ENCODE measurements at places on chromosomes 3 and 15.

GRCh38 chr3:190125436-190126068 lies 4.9 kb upstream of the P3H2 start:
- DNase-seq: no peak

- peak; percentile 66 for DNase-seq
These were observed 127.3 kb downstream of the RAP2B start for GRCh38 chr3:153289334-153289808.

GRCh38 chr3:46369675-46370132 lies 1.0 kb upstream of the CCR5 start:
- DNase-seq: no peak

- peak; percentile 86 for DNase-seq
These were observed 171.1 kb upstream of the STT3B start for GRCh38 chr3:31361371-31362273.

GRCh38 chr3:161793194-161793930 lies 296.8 kb downstream of the OTOL1 start:
- DNase-seq: no peak

- no peak for DNase-seq
These were observed 904.2 kb downstream of the SI start for GRCh38 chr3:164174059-164174458.

- DNase-seq: no peak
These were observed 32.0 kb upstream of the CASR start for GRCh38 chr3:122151480-122151879.

GRCh38 chr15:63630036-63630751 lies 33.0 kb downstream of the FBXL22 start:
- no peak for DNase-seq

DNA sequence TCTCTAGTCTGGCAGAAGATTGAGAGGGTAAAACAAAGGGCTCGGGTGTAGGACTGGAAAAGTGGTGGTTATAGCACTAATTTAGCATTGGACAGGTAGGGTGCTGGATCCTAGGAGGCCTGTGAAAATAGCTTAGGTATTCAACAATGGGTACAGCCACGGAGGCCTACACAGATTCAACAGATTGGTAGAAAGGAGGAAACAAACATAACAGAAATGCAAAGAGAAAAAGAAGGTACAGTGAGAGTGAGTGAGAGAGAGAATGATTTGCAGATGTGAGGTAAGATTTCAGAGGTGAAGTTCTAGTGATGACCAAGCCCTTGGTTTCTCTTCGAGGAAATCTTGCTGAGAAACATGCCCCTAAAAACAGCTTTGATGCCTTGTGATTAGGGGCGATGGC lies 37.9 kb downstream of the ADIPOQ start:
- DNase-seq: no peak

GRCh38 chr3:102016417-102016816 lies 167.1 kb downstream of the NFKBIZ start:
- DNase-seq: no peak

DNA sequence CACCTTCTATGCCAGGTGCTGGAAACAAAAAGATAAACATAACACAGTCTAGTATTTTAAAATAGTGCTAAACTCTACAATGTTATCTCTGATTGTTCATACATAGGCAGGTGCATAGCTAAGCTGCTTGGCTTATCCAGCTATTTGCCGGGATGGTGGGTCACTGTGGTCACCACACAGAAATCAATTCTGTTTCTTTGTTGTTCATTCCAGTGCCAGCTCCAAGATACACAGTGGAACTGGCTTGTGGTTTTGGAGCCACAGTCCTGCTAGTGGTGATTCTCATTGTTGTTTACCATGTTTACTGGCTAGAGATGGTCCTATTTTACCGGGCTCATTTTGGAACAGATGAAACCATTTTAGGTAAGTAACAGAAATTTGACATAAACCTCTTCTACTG lies 130.2 kb downstream of the IL1RAP start:
- no peak for DNase-seq

DNA sequence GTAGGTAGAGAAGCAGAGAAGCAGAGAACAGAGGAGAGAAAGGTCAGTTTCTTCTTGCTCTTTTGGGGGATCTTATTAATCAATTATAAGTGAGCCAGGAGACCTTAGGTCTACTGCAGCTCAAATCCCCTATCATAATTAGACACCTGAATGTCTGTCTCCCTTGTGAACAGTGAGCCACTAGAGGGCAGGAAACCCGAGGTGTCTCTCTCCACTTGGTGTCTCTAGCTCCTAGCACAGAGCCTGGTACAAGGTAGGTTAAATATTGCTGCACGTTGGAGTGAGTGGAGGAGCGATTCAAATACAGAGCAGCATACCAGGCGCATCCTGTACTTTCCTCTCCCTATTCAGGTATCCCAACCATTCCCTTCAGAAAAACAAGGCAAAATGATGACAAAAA lies 2.0 kb upstream of the ST8SIA2 start:
- DNase-seq: no peak

- DNase-seq: no peak
These were observed 417.0 kb upstream of the AGTR1 start for GRCh38 chr3:148280623-148281242.

DNA sequence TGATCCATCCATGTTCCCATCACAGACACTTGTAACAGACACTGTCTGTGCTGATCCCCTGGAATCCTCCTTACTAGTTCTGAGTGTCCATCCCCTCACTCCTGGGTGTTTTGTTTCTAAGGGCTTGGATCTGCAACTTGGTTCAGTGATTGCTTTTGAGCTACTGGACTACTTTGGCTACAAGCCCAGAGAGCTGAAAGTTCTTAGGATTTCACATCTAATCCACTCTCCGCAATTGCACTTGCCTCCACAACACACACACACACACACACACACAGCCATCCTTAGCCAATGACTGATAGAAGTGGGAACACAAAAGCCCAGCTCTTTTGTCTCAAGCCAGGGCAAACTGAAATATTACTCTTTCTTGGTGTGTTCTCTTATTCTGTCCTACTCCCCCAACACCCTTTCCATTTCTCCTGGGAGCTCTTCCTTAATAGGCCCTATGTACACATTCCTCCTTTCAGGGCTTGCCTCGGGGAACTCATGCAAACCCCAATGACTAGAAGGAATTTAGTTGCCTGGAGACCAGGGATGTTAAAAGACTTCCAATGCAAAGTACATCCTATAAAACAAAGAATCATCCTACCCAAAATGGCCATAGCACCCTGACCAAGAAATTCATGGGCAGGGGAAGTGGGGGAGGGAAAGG lies 206.1 kb upstream of the UBE2E2 start:
- no peak for DNase-seq

DNA sequence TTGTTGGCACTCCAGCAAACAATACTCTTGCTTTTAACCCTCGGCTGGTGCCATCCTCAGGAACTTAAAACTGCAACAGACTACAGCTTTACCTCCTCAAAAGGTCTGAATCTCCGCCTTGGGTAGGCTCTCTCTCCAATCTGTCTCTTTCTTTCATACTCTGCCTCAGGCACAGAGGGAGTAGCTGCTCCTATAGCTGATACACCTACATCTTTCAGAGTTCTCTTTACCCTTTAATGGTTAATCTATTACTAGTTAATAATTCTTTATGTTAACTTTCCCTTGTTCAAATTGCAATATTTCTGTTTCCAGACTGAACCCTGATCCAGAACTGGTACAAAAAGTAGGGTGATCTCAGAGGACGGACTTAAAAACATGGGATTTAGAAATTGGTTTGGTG lies 66.2 kb downstream of the MAP4 start:
- DNase-seq: no peak

GRCh38 chr3:87771337-87772192 lies 287.2 kb downstream of the CGGBP1 start:
- DNase-seq: no peak

DNA sequence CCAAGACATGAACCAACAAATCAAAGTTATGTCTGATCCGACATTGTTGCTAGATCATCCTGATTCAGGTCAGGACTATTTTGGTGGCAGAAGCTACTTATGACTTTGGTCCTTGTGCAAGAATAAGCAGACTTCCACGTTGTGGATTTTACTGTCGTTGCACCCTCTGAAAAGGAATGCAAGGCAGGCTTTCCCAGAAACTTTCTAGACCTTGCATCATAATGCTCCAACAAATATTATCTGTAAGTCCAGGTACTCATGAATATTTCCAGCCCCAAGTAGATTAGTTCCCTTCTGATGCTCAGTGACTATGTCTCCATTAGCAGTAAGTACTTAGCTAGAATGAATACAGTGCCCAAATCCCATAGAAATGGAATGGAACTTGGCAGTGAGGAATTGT lies 203.3 kb upstream of the LRRFIP2 start:
- no peak for DNase-seq

DNA sequence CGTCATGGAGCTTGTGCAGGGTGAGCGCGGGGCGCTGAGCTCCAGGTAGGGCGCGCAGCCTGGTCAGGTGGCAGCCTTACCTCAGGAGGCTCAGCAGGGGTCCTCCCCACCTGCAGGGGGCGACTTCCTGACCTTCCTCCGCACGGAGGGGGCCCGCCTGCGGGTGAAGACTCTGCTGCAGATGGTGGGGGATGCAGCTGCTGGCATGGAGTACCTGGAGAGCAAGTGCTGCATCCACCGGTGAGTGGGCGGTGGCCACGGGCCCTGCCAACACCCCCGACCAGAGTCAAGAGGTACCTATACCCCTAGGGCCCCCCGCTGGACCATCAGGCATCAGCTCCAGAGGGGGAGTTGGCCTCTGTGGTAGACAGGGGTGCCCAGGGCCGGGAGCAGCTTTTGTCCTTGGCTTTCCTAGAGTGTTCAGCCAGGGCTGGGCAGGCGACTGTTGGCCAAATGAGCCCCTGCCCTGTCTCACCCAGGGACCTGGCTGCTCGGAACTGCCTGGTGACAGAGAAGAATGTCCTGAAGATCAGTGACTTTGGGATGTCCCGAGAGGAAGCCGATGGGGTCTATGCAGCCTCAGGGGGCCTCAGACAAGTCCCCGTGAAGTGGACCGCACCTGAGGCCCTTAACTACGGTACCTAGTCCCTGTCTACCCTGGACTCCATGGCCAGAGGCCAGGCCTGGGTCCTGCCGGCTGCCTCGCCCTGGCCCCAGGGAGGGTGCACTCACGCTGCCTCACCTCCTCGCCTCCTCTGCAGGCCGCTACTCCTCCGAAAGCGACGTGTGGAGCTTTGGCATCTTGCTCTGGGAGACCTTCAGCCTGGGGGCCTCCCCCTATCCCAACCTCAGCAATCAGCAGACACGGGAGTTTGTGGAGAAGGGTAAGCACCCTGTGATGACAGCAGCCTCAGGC lies 9.1 kb downstream of the FES start:
- DNase-seq: no peak

GRCh38 chr3:113268311-113268710 lies 57.0 kb downstream of the BOC start:
- no peak for DNase-seq

- DNase-seq: no peak
These were observed 568.7 kb upstream of the UBE2E2 start for GRCh38 chr3:22634433-22634832.

DNA sequence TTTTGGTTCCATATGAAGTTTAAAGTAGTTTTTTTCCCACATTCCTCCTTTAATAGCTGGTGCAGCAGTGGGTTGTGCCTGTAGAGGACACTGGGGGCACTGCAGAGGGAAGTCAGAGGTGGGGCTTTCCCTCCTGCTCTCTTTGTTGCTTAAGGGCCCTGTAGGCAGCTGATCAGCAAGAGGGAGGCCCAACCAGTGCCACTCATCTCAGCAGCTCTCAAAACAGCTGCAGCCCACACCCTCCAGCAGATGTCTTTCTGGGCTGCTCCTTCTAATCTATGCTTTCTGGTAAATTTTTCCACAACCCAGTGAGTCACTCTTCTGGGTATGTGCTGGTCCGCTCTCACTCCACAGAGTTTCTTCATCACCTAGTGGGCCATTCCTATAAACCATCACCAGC lies 263.8 kb downstream of the FEZF2 start:
- DNase-seq: no peak

DNA sequence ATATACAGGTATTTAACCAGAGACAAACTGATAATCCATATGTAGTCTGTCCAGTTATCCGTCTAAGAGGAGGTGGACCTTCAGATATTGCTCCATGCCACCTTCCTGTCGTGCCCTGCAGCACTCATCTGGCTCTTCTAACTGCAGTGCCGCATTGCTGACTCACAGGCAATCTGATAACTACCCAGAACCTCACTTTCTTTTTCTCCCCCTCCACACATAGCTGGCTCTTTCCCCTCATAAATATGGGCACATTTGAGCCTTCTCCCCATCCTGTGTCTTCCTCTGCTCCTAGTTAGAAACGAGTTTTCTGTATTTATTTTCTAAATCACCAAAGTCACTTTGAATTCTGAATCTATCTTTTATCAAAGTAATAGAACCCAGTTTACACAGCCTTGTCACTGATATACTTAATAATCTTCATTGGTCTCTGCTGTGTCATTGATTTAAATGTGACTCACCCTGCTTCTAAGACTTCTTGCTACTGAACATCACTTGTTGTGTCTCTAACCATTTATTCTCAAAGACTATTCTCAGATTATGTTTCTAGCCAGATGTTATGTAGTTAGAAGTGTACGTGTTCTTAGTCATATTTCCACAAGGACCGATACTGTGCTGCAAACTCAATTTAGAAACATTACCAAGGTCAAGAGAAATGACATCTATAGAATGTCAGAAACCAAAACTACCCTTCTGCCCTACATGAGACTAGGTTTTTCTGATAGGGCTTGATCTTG lies 17.4 kb upstream of the KCNMB2 start:
- DNase-seq: no peak

- no peak for DNase-seq
These were observed 2.3 kb downstream of the ARPC4 start for GRCh38 chr3:9795207-9795606.

DNA sequence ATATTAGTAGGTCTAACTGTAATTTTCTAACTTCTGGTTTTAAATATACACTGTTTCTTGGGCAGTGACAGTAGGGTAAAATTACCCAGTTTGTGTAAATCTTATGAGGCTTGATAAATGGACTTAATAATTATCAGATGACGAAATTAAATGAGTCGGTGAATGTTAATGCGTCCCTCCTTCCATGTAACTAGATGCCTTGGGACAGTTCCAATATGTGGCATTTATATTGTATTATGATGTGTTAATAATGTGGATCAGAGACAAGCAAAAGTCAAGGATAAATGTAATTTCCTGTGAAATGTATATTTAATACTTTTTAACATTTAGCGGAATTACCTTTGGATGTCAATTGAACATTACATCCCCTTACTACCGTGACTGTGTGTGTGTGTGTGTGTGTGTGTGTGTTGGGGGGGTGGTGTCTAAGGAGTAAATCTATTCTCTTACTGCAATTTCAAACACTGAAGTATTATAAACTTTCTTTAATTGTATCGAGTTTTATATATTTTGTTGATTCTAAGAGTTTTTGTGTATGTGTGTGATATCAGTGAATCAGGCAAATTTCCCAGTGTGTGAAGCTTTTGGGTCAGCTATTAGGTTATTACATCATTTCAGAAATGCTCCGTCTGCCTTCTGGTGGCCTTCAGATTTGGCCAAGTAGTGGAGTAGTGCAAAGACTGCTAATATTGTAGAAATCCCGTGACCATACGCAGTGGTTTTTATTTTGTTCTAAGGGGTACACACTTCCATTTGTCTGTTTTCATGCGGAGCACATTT lies 50.1 kb downstream of the CNTN4 start:
- DNase-seq: no peak

- no peak for DNase-seq
These were observed 47.6 kb upstream of the ATP1B3 start for GRCh38 chr3:141828890-141829289.

GRCh38 chr3:119413603-119414280 lies 49.7 kb downstream of the TMEM39A start:
- no peak for DNase-seq

GRCh38 chr3:120730576-120731542 lies 11.5 kb downstream of the RABL3 start:
- DNase-seq: no peak
